DMS53 (cell line): ENCODE measurements at places on chromosomes 5 and 9.
A peak's percentile ranks its signal among the peaks of the same experiment; 100 is the strongest.

- no peak for DNase-seq
Observed at GRCh38 chr5:92508271-92508670, 1072.7 kb downstream of the NR2F1-AS1 start.

DNA sequence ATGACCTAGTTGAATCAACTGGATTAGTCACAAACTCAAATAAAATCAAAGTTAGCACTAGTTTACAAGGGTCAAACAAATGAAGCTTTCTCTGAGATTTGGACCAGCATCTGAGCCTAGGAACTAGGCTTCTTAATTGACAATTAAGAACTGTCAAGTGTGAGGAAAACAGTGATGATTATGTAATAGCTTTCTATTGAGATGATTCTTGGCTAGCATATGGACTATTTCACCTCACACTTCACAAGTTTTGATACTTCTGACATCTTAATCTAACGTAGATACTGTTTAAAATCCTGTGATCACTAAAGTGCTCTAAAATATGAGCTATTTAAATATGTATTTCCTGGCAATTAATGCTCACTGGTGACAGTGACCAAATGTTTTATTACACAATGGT is 542.9 kb downstream of the EFNA5 start:
- DNase-seq: no peak

GRCh38 chr5:105993027-105993426 is 1677.7 kb downstream of the EFNA5 start:
- DNase-seq: no peak

DNA sequence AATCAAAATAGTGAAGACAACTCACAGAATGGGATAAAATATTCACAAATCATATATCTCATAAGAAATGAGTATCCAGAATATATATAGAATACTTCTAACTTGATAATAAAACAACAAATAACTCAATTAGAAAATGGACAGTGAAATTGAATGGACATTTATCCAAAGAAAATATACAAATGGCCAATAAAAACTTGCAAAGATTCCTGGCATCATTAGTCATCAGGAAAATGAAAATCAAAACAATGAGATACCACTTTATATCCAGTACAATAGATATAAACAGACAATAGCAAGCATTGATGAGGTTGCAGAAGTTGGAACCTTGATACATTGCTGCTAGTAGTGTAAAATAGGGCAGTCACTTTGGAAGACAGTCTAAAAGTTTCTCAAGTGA is 12.8 kb upstream of the TLR4 start:
- no peak for DNase-seq

DNA sequence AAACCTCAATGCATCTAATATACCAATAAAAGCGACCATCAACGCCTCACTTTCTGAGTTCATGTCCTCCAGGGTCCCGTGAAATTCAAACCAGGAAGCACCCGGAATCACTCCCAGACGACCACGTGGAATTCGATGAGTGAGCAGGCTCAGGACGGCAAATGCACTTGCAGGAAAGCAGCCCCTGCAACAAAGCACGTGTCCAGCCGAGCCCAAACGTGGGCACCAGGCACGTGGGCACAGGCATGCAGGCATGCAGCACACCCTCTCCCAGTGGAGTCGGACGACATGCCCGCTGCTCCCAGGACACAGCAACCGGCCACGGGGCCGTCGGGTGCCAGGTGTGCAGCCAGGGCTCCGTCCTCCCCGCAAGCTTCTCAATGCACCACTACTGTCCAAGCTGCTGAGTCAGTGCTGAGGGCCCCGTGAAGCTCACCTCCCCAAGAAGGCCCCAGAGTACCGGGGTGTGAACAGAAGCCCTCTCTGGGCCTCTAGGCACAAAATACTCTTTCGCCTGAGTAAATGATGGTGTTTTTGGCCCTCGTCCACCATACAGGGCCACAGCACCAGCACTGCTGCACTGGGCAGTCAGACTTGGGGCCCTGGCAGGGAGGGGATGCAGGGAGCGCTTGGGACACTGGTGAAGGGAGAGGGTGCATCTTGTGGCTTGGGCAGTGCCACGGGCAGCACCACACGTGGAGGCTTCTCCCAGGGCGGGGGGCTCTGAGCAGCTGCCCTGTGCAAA is 87.6 kb downstream of the VAV2 start:
- no peak for DNase-seq

DNA sequence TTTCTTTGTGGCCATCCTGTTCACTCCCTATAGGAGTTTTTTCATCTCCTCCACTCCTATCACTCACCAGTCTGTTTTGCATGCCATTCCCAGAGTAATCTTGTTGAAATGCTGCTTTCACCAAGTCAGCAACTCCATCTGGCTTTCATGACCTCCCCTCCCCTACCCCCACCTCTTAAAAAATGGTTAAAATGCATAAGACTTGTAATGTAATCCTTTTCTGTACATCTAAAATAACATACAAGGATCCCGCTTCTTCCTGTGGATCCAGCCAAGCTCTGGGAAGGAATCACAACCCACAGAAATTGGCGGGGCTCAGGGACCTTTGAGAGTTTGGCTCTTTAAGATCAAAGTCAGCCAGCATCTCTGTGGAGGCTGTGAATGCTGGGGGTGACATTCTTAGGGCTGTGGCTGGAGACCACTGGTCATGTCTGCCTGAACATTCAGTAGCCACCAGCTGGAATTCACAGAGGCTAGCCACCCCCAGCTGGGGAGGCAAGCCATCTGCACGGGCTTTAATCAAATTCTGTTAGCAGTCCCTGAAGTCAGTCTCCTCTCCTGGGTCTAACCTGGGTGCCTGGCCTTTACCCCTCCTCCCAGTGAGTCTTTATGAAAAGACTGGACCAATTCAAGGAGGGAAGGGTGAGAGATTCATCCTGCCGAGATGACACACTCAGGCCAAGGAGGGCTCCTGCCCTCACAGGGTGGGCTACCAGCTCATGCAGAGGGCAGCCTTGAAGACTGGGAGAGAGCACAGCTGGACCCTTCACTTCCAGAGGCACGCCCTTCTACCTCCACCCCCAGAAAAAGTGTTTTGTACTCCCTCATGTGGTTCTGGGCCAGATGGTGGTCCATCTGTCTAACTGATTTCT is 132.9 kb downstream of the LIFR start:
- no peak for DNase-seq

GRCh38 chr9:117097761-117098160 is 317.1 kb downstream of the ASTN2 start:
- no peak for DNase-seq

GRCh38 chr5:101080462-101081240 is 177.6 kb upstream of the ST8SIA4 start:
- no peak for DNase-seq

GRCh38 chr5:87722286-87722685 is 309.6 kb upstream of the CCNH start:
- peak; percentile 71 for DNase-seq

DNA sequence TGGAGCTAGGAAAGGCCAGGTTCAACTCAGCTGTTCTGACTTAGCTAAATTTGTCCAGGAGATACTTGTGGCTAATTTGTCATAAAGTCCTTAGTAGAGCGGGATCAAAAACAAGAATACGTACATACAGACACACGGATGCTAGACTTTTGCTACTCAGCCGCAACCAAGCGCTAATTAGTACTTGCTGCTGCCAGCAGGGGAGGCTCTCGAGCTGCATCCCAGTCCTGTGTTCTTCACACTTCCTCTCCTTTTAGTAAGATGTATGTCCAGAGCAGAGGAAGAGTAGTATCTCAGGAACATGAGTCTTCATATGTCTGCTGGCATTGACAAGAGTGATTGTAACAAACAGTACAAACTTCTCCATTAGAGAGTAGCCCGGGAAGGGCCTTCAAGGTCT is 58.3 kb downstream of the CYFIP2 start:
- DNase-seq: peak; percentile 24

GRCh38 chr5:154625031-154625430 is 130.1 kb upstream of the LARP1 start:
- no peak for DNase-seq

DNA sequence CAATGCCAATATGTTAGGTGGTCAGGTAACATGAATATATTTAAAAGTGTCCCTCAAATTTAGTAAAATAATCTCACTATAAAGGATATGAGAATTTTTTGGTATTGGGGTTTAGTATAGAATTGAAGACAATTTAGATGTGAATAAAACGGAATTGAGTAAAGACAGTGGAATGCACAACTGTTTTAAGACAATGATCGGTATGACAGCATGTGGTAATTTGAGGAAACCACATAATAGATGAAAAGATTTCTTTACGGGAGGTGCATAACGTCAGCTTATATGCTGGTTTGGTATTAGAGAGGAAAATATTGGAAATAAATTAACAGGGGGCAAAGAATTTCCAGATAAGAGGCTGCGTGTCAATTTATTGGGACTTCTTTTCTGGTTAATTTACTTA is 1043.2 kb downstream of the CDH18 start:
- DNase-seq: no peak
